DMS 273 treated with DMSO at 0.1 percent for 48 hours (cell line): ENCODE measurements at places on chromosomes 5 and 9.
A peak's percentile ranks its signal among the peaks of the same experiment; 100 is the strongest.

- no peak for DNase-seq
Measured at GRCh38 chr5:72814104-72814503, 2.4 kb upstream of the TNPO1 start.

- DNase-seq: no peak
Measured at GRCh38 chr9:90925581-90926257, 124.1 kb downstream of the SYK start.

DNA sequence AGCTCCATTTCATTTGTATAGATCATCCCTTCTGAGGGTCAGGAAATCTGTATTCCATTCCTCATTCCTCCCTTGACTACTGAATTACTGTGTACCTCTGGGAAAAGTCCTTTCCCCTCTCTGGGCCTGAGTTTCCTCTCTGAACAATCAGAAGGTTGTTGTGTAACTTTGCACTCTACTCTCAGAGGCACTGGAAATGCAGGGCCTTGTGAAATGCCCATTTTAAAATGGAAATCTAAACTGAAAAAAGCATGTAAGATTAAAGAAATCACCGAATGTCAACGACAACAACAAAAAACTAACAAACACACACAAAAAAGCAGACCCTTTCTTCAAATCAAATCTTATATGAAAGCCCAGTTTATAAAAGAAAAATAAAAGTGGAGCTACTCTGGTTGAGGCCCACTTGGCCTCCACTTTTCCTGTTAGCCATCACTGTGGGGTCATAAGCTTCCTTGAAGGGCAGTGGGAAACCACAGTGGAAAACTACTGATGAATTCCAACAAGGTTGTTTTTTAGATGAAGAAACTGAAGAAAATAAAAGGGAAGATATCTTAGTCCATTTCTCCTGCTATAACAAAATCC lies 21.6 kb upstream of the GRPEL2 start:
- DNase-seq: no peak

DNA sequence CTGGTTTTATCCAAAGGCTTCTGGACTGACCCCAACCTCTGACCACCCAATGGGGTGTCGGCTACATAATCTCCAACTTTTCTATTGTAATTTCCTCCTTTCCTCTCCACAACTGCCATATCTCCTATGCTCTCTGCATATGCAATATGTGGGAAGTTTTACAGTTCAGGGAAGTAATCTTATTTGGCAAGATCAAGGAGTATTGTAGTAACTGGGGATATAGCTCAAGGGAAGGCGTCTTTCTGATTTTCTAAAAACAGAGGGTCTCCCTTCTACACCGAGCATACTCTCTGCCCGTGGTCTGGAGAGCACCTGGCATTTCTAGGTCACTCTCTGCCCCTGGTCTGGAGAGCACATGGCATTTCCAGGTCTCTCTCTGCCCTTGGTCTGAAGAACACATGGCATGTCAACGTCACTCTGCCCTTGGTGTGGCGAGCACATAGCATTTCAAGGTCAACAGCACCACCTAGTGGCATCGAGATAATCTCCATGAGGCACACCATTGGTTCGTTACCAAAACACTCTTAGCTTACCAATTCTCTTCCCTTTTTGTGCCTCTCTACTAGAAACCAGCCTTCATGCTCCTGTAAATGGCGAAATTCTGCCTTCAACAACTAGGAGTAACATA lies 616.4 kb upstream of the NUDT12 start:
- DNase-seq: no peak

- no peak for DNase-seq
Measured at GRCh38 chr9:14715102-14715501, 7.4 kb downstream of the CER1 start.

DNA sequence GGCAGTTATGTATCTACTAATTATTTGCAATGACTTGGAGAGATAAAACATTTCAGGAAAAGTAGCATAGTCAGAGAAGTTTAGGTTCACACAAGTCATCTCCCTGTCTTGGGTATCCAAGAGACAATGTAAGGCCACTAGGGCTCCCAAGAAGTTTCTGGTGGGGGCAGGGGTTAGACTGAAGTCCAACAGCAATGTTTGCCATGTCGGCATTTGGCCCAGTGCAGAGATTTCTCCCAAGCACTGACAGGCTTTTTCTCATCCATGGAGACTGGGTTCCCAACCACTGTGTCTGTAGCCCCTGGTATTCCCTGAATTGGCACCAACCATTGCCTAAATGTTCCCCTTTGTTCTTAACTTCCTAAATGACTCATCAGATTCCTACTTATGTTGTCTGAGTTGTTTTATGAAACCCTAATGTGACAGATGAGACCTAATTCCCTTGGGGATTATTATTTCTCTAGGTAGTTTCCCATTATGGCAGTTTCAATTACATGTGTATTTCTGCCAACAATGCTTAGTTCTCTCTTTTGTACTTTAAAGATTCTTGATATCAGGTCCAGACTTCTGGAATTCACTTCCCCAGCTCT lies 103.6 kb upstream of the EGFLAM start:
- no peak for DNase-seq

DNA sequence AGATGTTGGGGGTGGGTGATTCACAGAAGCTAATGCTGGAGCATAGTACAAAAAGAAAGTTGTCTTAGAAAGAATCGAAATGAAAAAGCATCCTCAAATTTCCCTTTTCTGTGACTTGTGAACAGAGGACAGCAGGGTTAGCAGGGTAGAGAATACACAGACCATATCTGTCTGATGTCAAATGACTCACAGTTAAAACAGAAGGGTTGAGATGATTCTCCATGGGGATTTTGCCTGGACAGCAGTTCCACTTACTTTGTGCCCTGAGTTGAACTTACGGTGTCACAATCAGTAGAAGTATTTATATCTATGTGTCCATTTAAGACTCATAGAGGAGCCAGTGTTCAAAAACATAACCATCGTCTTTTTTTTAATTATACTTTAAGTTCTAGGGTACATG lies 801.6 kb downstream of the KCTD16 start:
- DNase-seq: no peak

GRCh38 chr9:78938821-78939220 lies 632.9 kb upstream of the TLE4 start:
- DNase-seq: no peak

DNA sequence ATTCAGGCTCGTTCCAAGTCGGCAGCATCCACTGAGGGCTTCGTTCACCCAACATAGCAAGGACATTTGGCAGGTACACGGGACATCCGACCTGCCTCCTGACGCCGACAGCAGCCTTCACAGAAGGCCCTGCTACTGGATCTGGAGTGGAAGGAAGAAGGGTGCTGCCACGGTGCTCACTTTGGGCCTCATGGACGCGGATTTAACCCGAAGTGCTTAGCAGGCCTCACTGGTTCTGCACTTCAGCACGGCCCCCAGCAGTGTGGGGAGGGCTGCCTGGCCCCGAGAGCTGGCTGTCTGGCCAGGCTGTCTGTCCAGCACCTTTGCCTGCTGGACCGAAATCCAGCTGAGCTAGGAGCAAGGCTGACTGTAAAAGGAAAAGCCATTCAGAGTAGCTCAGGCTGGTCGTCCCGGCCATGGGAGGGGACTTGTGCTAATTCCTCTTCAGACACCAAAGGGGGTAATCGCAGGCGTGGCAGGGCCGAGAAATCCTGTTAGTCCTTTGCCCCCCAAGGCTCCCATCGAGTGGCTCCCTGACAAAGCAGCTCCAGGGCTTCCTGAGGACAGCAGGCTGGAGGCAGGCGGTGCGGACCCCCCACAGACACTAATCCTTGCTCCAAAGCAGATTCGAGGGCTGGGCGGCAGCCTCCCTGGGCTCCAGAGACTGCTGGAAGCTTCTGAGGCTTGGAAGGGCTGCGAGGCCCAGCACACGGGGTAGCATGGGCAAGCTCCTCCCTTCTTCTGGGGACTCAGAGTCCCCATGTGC lies 11.1 kb upstream of the RXRA start:
- no peak for DNase-seq

DNA sequence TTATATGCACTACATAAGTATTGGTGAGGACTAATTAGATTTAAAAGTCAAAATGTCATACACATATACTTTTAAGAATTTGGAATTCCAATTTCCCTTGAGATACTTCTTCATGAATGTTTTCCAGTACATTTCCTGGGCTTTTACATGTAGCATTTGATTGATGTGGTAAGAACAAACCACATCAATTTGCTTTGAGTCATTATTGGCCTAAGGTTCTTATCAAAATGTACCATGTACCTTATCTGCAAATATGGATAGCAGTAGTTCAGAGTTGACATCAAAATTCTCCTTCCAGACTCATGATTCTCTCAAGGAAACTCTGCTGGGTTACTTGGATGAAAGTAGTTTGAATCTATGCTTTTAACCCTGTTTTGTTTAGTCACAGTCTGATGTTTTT lies 2.5 kb downstream of the CAST start:
- no peak for DNase-seq

DNA sequence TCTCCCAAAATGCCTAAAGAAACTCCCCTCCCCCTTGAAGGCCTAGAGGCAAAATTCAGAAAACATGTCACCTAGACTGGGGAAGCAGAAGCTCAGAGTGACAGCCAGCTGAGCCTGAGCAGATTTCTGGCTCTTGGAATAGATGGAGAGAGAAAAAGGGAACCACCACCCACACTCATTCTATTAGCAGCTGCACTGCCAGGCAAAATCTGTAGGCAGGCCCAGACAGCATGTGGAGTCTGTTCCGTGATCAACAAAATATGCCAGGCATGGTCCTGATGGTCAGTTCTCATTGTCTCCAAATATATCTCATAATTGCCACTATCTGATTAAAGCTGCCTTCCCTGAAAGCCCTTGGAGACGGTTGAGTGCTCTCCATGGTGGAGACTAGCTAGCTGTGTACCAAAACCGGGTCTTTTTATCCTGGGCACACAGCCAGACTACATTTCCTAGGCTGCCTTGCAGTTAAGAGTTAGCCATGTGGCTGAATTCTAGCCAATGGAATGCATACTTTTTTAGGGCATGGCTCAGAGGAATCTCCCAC lies 131.7 kb upstream of the GPR151 start:
- DNase-seq: peak; percentile 58

- no peak for DNase-seq
Measured at GRCh38 chr5:138461343-138462125, 3.7 kb upstream of the EGR1 start.

DNA sequence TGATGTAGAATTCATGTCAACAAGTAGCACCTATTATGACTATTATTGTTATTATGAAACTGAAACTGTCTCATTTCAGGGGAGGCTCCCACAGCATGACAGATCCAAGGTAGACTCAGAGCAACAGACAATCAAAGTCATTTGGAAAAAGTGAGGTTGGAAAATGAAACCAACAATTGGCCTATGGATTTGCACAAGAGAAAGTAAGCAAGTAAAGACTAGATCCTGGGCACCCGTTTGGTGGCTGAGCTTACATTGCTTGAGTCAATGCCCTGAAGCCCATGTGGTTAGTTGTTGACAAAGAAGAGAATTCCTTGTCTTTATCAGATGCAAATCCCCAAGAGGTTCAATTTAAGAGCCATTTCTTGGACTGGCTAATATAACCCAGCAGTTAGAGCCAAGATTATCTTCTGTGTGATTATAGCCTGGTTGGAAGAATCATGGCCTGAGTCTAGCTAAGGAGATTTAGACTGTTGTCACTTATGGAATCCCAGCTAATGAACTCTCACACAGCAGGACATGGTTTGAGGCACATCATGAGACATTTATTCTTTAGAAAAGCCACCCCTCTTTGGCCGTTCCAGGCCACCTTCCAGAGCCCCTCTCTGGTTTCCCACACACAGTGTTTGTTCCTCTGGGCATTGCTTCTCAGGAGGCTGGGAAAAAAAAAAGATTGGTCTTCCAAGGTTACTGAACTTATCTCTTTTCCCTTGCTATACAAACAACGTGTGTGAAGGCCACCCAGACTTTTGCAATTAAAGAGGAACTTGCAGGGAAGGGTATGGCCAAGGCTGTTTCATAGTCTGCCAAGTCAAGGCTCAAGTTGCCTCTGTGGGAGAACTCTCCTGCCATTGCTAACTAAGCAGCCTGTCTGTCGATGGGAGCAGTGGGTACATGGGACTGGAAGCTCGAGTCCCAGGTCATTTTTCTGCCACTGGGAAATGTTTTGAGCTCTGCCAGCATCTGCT lies 399.5 kb downstream of the ENC1 start:
- no peak for DNase-seq

DNA sequence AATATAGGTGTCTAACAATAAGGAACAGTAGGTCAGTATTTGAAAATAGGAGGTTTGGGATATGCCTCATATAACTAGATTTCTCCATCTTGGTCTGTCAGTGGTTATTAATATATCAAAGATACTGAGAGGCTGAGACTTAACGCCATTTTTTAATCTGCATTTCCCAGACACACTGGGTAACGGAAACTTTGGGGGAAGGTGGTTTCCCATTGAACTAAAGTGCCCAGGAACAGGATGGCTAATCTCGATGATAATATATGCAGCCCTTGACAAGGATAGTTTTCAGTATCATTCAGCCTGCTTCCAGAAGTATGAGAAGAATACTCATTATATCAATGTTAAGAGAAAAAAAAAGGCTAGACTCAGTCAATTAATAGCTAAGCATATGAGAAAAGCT lies 30.7 kb downstream of the EFNA5 start:
- DNase-seq: no peak

DNA sequence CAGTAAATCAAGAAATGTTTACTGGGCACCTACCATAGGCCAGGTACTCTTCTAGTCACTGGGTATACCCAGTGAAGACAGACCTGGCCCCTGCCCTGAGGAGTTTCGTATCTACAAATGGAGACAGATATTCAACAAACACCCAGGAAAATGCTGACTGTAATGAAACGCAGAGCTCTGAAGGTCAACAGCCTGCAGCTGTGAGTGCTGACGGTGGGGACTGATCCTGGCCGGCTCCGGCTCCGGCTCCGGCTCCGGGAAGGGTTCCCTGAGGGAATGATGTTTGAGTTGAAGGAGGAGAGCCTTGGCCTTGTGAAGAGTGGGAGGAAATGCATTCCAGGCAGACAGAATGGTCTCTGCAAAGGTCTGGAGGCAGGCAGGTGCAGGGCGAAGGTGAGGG lies 23.1 kb downstream of the FGFR4 start:
- DNase-seq: no peak

DNA sequence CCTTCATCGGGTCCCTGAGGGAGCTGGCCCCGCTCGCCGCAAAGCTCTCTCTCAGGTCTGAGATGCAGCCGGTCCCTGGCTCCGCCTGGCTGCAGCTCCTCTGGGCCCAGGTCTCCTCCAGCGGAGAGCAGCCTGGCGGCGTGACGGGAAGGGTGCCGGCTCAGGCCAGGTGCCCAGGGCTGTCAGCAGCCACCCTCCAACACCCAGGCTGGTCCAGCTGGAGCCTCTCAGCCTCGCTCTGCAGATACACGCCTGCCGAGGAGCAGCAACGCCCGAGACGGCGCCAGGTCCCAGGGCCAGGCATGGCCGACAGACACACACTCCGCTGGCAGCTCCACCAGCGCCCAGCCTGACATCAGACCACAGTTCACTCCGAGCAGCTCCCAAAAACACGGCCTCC lies 25.6 kb downstream of the FAM163B start:
- no peak for DNase-seq
